ENCODE measurements at places on chromosomes 2 and 18. TPM values are rescaled to one million over a fixed set of nuclear protein-coding genes. Genes with fewer than 3 reads are reported as not detected.

Gene KIAA2012
- not detected for total RNA-seq

GRCh38 chr2:105796131-105796638, 51.5 kb downstream of the NCK2 start:
- H3K4me3 ChIP-seq, result no peak overlapping the region
- no peak for DNase-seq
- H3K27ac ChIP-seq, result peak overlapping the region; percentile 83
- peaks cover 53% of the 10 kb centered on the region for H3K4me1 ChIP-seq

- DNase-seq, result no peak
- peaks cover 51% of the 10 kb centered on the region for H3K4me1 ChIP-seq
- H3K27ac ChIP-seq, result no peak overlapping the region
- no peaks in the 10 kb centered on the region for H3K36me3 ChIP-seq
- H3K4me3 ChIP-seq, result no peak overlapping the region
Observed at GRCh38 chr2:24343225-24343882, 17.0 kb downstream of the ITSN2 start.

Gene TCF23
- 0.21 TPM for total RNA-seq

Gene CCDC148
- total RNA-seq, result 0.70 TPM

DNA sequence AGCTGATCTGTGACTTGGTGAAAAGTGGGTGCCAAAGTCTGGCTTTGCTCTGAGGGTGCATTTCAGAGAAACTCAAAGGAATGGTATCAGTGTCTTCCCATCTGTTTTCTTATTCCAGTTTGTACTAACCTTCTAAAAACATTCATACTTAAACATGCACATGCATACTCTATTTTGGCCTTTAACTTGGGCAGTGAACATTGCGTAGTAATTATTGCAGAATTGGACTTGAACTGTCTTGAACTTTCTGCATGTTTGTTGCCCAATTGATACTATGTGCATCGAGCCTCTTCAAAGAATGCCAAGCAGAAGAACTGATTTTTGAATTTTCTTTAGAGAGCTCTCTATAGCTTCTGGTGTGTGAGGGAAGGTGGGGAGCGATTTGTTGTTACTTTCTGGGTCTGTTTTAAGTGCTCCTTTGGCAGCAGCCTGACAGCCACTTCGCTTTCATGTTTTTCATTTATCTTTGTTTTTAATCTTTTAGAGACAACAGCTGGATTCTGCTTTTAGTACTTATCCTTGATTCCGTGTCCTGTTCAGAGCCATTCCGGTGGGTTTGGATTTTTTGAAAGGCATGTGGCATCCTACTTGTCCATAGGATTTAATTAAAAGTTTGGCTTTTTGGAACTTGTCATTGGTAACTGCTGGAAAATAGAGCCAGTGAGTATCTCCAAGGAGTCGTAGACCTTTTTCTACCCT, 159.2 kb downstream of the RAPGEF4 start:
- H3K27ac ChIP-seq, result no peak overlapping the region
- H3K4me3 ChIP-seq, result no peak overlapping the region
- DNase-seq, result no peak

DNA sequence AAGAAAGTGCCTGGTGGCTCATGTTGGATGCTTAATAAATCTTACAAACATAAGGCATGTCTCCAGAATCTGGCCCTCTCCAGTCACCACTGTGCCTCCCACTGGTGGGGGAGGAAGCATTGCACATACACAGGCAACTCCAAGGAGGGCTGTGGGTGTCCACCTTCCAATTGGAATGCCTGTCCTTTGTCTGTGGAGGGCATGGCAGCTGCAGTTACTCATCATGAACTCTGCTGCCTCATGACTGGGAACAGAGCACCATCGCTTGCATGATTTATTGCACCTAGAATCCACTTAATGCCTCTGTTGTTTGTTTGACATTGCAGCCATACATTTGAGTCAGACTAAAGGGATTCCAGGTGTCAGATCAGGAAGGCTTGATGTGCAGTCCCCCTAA, 278.9 kb downstream of the PRKCE start:
- no peak overlapping the region for H3K4me3 ChIP-seq
- H3K36me3 ChIP-seq, result no peaks in the 10 kb centered on the region
- peaks cover 5% of the 10 kb centered on the region for H3K4me1 ChIP-seq
- peak overlapping the region; percentile 79 for H3K27ac ChIP-seq
- no peaks in the 10 kb centered on the region for H3K27me3 ChIP-seq

DNA sequence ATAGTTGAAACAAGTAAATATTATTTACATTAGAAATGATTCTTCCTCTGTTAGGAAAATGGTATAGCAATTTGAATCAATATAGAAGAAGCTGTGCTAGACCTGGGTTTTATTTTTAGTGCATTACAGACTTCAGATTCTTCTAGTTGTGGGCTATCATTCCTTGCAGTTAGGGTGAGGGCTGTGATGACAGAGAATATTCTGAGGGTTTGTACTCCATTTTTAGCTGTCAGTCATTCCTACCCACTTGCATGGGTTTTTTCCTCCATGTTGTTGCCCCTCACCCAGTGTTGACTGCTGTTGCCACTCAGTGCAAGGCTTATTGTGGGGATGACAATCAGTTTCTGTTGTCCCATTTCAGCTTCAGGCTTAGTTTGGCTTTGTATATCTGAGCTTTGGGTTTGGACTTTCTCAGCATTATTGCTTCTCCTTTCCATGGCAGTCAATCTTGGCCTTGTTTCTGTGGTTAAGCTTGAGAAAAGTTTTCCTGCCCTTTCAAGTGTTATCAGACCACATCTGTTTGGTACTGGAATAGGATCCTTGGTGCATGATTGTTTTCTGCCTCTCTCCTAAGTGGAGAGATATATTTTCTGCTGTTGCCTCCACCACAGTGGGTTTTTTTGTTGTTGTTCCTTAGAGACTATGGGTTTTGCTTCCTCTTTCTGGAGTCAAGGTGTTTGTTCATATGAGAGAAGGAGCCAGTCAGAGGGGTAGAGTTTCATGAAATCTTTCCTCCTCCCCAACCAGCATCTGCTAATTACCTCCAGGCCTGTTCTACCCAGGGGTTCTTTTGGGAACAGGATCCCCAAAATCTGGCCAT, 312.7 kb upstream of the CWC22 start:
- no peak for DNase-seq
- H3K4me1 ChIP-seq, result no peaks in the 10 kb centered on the region
- no peaks in the 10 kb centered on the region for H3K27me3 ChIP-seq
- no peak overlapping the region for H3K4me3 ChIP-seq
- no peaks in the 10 kb centered on the region for H3K36me3 ChIP-seq
- H3K27ac ChIP-seq, result no peak overlapping the region

Gene SLC66A2
- 31.0 TPM for total RNA-seq

DNA sequence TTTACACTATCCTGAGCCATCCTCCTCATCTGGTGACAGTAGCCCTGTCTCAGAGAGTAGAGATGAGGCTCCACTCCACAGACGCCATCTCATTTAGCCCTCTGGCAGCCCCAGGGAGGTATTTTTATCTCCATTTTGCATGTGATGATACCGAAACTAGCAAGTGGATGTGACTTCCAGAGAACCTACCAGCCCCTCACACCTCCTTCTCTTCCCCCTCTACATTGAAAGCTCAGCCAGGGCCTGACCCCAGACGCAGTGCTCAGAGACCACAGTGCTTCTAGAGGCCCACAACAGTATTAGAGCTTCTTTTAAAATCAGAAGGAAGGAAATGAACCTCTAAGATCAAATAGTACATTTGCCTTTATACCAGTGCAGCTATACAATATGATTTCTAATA, 8.3 kb downstream of the GYPC start:
- H3K4me1 ChIP-seq, result peaks cover 94% of the 10 kb centered on the region
- no peak overlapping the region for H3K4me3 ChIP-seq
- no peaks in the 10 kb centered on the region for H3K36me3 ChIP-seq
- H3K27me3 ChIP-seq, result no peaks in the 10 kb centered on the region
- peak overlapping the region; percentile 52 for H3K27ac ChIP-seq
- no peak for DNase-seq

Measured in heart right ventricle (tissue), 16 donors.